Erythroblast (primary cell): ENCODE measurements at places on chromosomes 12 and 14.
A peak's percentile ranks its signal among the peaks of the same experiment; 100 is the strongest.

DNA sequence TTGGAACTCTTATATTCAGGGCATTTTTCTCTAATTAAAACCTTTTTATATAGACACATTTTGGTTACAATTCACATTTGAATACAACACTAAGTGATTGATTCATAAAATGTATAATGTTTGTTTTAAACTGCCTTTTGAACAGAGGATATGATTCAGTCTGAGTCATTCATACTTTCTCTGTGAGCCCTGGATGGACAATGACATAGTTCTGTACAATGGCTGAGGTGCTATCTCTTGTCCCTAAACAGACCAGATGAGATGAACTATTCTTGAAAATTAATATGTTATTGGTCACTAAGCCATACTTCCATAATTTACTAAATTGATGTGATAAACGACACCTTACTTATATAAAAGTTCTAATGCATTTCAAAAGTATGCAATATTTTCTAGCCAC, 199.7 kb upstream of the ATXN7L3B start:
- no peak for DNase-seq

DNA sequence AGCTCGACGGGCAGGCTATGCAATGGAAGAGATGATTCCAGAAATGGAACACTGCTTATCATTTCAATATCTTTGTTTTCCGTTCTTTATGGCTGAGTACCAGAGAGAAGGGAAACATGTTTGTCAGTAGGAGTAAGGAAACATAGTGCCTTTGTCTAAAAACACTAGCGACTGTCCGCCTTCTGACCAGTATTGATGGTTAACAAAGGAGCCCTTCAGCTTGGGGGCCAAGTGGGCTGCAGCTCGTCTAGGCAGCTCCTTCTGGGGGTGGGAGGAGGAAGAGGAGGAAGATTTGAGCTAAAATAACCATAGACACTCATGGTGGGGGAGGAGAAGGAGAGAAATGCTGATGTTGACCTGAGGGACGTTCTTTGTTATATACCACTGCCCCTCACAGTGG, 15.0 kb downstream of the COQ5 start:
- no peak for DNase-seq

DNA sequence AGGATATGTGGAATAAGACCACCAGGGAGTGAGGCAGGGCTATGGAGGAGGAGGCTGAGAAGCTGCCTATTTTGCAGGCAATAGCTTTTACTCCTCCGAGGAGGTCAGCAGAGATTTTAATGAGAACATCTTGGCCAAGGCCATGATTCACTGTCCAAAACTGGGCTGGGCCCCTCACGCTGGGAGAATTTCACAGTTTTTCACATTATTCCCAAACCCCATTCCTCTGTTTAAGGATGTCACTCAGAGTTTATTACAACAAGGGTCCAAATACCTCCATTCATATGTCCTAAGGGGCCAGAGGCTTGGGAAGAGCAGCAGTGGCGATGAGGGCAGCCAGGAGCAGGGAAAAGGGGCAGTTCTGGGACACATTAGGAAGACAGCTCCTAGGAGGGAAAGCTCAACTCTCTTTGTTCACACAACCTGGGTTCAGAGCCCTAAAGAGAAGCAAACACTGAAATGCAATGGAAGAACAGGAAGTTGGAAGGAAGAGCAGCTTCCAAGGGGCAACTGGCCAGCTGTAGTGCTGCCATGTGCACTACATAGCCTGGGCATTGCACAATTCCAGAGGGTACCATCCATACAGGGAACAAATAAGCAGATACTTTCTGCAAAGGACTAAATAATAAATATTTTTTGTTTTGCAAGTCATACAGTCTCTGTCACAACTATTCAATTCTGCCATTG, 283.2 kb downstream of the NUAK1 start:
- DNase-seq: no peak

GRCh38 chr12:13095266-13095995, 8.0 kb downstream of the GSG1 start:
- no peak for DNase-seq

GRCh38 chr14:58239244-58240195, 5.1 kb upstream of the PSMA3 start:
- peak; percentile 92 for DNase-seq

DNA sequence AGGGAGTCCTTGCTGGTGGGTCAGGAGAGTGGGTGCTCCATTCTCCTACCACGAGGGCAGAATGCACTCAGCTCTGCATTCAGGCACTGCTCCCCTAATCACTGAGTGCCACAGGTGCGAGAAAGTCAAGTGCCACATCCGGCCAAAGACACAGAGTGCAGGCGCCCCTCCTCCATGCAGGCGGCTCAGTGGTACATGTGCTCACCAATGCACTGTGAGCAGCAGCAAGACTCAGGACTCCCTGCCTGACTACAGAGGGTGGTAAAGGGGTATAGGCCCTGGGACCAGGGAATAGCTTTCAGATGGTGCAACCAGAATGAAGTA, 32.9 kb downstream of the ZFYVE21 start:
- DNase-seq: no peak

- no peak for DNase-seq
Measured at GRCh38 chr12:112901271-112901670, 5.5 kb upstream of the OAS1 start.

- no peak for DNase-seq
Measured at GRCh38 chr12:106126441-106127337, 12.1 kb downstream of the NUAK1 start.

GRCh38 chr14:89368490-89369477, 48.2 kb downstream of the FOXN3 start:
- DNase-seq: no peak

- peak; percentile 82 for DNase-seq
Measured at GRCh38 chr12:630656-631632, 32.3 kb downstream of the NINJ2 start.

- DNase-seq: no peak
Measured at GRCh38 chr12:2548081-2548480, 246.7 kb upstream of the FKBP4 start.

- no peak for DNase-seq
Measured at GRCh38 chr14:53367644-53368026, 214.5 kb upstream of the DDHD1 start.

DNA sequence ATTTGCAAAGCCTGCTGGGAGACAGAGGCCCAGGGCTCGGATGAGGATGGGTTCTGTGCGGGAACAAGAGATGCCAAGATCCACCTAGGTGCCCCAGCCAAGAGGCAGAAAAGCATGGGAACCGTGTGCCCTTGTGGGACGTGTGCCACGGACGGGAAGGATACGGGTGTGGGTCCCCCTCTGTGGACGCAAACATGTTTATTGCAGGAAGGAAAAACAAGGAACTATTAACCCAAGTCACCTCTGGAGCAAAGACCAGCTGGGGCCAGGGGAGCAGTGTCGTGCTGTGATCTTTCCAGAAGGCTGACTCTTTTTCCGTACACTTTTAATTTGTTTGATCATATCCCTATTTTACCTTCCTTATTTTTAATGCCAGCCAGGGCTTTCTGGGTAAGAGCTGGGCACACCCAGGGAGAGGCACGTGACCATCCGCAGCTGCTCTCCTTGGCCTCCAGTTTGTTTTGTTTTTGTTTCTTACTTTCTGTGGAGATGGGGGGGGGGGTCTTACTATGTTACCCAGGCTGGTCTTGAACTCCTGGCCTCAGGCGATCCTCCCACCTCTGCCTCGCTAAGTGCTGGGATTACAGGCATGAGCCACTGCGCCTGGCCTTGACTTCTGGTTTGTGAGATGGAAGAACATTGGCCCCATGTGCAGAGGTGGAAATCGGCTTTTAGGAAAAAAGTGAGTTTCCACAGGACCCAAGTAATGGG, 20.7 kb downstream of the SCARB1 start:
- DNase-seq: no peak

DNA sequence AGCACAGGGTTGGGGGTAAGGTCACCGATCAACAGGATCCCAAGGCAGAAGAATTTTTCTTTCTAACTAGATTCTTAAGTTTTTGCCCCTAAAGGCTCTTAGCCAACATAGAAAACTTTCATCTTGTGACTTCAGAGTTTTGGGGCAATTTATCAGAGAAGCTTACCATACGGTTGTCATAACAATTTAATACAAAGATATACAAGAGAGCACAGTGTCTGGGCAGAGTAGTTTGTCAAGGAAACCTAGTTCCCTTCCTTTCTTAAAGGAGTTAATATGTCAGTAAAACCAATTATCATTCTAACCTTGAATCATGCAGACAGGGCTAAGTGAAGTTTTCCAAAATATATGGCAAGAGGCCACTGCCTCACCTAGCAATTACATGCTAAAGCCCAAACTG, 18.4 kb downstream of the NR2C1 start:
- no peak for DNase-seq

- DNase-seq: peak; percentile 29
Measured at GRCh38 chr14:68404652-68405183, 388.1 kb downstream of the ZFP36L1 start.

- no peak for DNase-seq
Measured at GRCh38 chr14:80809663-80810062, 131.9 kb downstream of the CEP128 start.

- DNase-seq: no peak
Measured at GRCh38 chr12:19222558-19222957, 93.0 kb downstream of the PLEKHA5 start.

GRCh38 chr12:69985656-69986055, 160.6 kb downstream of the MYRFL start:
- DNase-seq: peak; percentile 58

- DNase-seq: no peak
Measured at GRCh38 chr12:3061501-3062215, 15.5 kb upstream of the TSPAN9 start.

DNA sequence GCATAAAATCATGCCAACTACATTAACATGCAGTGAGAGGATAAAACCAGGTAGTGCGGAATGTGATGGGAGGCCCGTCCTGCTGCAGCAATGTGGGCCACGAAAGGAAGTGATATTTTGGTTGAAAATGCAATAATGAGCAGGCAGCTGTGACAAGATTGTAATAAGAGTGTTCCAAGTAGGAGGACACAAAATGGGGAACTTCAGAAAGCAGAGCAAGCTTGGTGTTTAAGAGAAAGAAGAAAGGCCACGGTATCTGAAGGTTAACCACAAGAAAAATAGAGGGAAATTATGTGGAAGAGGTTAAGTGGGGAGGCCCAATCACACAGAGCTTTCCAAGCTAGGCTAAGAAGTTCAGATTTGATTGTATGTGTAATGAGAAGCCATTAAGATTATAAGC, 34.3 kb downstream of the OVCH1 start:
- no peak for DNase-seq

DNA sequence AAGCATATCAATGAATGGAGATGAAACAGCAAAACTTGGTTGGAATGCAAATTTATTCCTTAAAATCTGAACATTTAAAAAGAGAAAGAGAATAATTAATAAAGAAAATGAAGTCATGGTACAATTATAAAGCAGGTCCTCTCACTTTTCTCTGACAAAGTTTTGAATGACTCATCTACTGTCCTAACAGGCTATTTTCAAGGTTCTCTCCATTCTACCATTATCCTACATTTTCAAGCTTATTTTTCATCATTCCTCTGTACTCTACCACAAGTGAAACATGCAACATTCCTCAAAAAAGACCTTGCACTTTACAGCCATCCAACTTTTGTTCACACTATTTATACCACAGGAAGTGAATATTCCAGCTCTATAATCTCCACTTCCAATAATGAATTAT, 36.9 kb upstream of the AP4S1 start:
- DNase-seq: no peak

GRCh38 chr12:18284386-18284785, 23.1 kb downstream of the PIK3C2G start:
- no peak for DNase-seq

DNA sequence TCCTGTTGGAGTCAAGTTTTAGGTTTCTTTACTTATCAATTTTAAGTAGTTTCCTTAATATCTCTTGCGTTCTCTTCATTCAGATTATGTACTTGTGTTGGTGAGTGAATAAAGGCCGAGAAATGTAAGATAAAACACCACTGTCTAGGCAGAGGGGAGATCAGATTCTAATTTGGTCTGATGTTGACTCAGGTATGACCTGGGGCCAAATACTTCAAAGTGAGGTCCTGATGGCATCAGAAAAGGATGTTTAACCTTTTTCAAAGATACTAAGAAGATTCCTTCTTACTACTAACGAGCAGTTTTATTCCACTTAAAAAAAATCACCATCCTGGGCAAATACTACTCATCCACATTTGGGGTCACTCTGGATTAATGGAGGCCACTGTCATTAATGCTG, 26.9 kb downstream of the APPL2 start:
- no peak for DNase-seq

DNA sequence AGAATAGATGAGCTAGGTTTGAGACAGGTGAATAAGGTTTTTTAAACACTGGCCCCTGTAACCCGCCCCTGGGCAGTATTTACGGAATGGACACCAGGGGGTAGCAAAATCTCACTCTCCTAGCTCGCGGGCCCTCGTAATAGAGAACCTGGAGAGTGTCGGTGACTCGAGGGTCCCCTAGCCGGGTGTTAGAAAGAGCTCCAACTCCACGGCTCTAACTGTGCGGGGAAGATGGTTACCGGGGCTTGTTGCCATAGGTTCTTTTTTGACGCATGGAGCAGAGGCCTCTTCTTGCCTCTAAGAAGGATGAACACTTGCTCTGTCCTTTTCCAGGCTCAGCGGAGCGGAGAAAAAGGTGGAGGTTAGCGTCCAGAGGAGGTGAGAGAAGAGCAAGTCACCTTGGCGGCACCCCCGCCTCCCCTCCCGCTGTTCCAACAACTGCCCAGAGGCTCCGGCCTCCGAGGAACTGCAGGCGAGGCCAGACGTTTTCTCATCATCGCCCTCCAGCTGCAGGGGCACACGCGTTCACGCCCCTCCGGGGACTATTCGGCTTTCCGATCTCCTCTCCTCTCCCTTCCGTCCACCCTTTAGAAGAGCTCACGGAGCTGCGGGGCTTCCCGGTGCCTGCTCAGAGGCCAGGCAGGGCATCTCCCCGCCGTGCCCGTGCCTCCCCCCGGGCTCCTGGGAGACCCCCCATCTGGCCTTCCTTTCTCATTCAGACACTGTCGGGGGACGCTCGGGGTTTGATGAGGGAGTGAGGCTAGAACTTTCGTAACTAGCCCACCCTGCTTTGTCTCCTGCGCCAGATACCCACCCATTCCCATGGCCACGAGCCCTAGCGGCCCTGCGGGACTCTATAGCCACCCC, 1.4 kb upstream of the ARHGEF40 start:
- peak; percentile 54 for DNase-seq

- DNase-seq: no peak
Measured at GRCh38 chr12:70271025-70271424, 27.8 kb downstream of the CNOT2 start.

GRCh38 chr14:28755198-28755815, 11.3 kb upstream of the FOXG1 start:
- no peak for DNase-seq

- DNase-seq: no peak
Measured at GRCh38 chr12:6204533-6205143, 4.4 kb downstream of the CD9 start.

- no peak for DNase-seq
Measured at GRCh38 chr12:15605881-15606590, 183.2 kb downstream of the EPS8 start.

- DNase-seq: peak; percentile 76
Measured at GRCh38 chr12:89154743-89155499, 197.4 kb downstream of the DUSP6 start.
